ENCODE measurements at places on chromosomes 4 and X.

GRCh38 chrX:12788645-12789044, 2.6 kb upstream of the PRPS2 start:
- no peak for DNase-seq

GRCh38 chr4:26080870-26081628, 167.0 kb downstream of the SMIM20 start:
- DNase-seq: no peak

DNA sequence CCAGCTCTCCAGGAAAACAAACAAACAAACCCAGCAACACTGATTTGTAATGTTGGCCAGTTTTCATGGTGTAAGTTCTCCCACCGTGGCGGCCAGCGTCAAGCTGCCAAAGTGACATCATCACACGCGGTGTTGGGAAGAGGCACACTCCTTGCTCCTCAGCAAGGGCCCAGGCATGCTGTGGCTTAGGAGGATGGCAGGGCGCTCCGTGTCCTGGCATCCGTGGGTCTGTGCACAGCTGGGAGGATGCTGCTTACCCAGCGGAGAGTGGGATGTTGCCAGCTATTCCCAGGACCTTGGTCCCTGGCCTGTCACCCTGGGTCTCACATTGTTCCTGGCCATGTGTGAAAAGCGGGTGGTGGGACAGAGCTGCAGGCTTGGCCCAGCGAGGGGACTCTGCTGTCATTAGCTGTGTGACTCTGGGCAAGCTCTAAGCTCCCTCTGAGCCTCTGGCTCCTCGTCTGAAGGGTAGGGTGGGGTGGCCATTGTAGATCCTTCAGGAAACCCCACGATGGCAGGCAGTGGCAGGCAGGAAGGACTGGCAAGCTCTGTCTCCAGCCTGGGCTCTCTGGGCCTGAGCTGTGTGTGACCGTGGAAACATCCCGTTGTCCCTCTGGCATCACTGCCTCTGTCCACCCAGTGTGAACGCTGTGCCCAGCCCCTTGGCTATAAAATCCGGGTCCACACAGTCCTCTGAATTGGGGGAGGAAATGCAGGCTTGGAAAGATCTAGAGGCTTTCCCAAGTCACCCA, 10.8 kb downstream of the PSAPL1 start:
- DNase-seq: no peak

- no peak for DNase-seq
These were observed 46.5 kb downstream of the RELL1 start for GRCh38 chr4:37639551-37640285.

GRCh38 chr4:182042945-182043344, 200.3 kb upstream of the TENM3 start:
- DNase-seq: no peak
